Stimulated activated CD8-positive, alpha-beta memory T cell treated with anti-CD3 and anti-CD28 coated beads, Interleukin-4, amount 100 ng/mL, for 4 hours (primary cell): ENCODE measurements at places on chromosomes 2 and 18.
A peak's percentile ranks its signal among the peaks of the same experiment; 100 is the strongest.

DNA sequence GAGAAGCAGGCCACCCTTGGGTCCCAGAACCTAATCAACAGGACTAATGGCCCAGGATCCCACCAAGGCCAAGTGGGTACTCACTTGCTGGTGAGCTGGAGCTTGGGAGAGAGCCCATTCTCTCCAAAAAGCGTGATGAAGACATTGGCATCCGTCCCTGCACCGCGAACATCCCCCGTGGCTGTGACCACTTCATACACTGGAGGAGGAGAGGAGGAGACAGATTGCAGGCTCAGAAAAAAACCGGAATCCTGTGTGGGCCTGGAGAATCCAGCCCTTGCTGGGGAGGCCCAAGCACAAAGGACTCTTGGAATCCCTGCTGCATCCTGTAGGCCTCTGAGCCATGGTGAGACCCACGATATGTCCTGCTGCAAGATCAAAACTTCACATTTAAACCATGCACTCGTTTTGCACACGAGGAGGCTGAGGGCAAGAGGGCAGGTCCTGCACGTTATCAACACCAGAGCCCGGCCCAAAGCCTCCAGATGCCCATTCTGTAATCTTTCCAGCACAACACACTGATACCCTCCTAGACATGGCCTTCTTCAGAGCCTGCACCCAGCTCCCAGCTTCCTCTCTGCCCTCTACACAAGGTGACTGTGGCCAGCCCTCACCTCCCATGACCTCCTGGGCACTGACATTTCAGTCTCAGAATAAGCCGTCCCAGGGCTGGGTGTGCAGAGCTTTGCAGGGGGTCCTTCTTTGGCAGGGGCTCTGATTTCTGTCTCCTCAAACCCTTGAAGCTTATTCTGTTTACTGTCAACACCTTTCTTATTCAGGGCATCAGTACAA lies 7.8 kb downstream of the LOXHD1 start:
- DNase-seq, result no peak

GRCh38 chr18:23875966-23876895 lies 138.3 kb upstream of the TTC39C start:
- DNase-seq, result no peak

GRCh38 chr2:70095720-70096670 lies 8.7 kb downstream of the PCBP1 start:
- DNase-seq, result no peak

DNA sequence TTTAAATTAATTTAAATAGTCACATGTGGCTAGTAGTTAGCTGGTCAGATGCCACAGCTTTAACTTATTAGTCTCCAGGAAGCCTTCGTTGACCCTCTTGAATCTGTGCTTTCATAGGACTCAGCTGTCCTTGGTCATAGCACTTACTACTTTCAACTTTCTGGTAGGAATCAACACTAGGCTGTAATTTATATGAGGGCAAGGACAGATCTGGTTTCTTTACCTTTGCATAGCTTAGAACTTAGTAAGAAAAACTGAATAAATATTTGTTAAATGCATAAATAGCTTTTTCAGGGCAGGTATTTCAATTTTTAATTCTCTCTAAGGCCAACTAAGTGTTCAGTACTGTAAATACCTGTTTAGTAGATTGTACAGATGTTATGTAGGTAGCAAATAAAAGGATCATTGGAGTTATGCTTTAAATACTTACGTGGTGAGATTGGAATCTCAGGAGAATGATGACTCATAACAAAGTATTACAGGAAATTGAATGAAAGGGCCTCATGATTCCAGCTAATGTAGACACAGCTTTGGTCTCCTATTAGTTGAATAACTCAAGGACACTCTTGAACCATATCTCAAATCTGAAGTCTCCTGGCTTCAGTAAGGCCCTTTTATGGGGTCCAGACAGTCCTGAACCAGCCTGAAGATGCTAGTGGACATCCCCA lies 2.6 kb downstream of the CLIP4 start:
- no peak for DNase-seq

DNA sequence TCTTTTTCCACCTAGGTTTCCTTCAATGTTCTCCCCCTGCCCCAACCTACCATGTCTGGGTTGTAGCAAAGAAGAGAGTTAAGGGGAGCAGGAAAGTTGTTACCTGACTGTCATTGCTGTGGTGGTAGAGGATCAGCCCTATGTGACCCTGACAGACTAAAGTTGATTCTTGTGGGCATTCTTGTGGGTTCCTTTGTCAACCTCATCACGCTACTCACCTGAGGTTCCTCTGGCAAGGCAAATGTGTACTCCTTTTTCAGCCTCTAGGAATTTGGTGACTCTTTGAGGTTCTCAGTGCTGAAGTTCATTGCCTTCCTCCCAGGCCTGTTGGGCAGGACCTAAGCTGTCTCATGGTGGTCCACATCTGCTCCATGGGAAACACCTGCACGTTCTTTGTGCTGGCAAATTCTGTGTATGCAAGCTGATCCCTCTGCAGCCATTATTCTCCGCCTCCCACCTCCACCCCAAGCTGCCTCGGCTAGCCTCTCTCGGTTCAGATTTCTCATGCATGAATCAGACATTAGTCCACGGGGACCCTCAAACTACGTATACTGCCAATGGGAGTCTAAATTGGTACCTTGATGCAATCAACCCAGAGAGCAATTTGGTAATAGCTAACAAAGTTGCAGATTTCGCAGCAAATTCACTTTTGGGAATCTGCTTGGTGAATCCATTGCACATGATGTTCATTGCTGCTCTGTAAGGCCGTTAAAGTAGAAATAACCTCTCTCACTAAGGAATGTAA lies 1.5 kb upstream of the GMCL1 start:
- no peak for DNase-seq

GRCh38 chr2:112646102-112646719 lies 472 bp downstream of the SLC20A1 start:
- DNase-seq, result peak; percentile 47
